KBM-7 (cell line): ENCODE measurements at places on chromosomes 13 and 19.

GRCh38 chr13:106534639-106535551 lies 567 bp downstream of the EFNB2 start:
- DNase-seq: no peak

- no peak for DNase-seq
Observed at GRCh38 chr13:23679220-23679619, 109.0 kb downstream of the TNFRSF19 start.

GRCh38 chr13:32113532-32113931 lies 82.0 kb downstream of the FRY start:
- peak; percentile 40 for DNase-seq

- DNase-seq: no peak
Observed at GRCh38 chr13:94666065-94666464, 46.3 kb downstream of the SOX21 start.

- peak; percentile 53 for DNase-seq
Observed at GRCh38 chr19:3785451-3785937, 687 bp downstream of the MATK start.

DNA sequence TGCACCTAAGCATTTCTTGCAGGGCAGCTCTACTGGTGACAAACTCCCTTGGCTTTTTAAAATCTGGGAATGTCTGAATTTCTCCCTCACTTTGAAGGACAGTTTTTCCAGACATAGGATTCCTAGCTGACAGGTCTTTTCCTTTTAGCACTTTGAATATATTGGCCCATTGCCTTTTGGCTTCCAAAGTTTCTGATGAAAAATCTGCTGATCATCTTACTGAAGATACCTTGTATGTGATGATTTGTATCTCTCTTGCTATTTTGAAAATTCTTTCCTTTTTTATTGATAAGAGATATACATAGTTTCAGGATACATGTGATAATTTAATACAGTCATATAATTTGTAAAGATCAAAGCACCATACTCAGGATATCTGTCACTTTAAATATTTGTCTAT lies 211.1 kb downstream of the ZIC5 start:
- DNase-seq: no peak

DNA sequence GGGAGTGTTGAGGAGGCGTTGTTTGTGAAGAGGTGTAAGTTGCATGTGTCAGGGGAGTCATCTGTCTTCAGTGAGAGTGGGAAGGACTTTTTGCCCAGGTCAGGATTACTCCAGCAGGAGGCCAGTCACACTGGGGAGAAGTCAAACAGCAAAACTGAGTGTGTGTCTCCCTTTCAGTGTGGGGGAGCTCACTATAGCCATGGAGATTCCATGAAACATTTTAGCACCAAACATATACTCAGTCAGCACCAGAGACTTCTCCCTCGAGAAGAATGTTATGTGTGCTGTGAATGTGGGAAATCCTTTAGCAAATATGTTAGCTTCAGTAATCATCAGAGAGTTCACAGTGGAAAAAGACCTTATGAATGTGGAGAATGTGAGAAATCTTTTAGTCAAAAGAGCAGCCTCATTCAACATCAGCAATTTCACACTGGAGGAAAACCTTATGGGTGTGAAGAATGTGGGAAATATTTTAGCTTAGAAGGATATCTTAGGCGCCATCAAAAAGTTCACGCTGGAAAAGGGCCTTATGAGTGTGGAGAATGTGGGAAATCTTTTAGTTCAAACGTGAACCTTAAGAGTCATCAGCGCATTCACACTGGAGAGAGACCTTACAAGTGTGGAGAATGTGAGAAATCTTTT lies 8.4 kb upstream of the ZNF587 start:
- DNase-seq: no peak

DNA sequence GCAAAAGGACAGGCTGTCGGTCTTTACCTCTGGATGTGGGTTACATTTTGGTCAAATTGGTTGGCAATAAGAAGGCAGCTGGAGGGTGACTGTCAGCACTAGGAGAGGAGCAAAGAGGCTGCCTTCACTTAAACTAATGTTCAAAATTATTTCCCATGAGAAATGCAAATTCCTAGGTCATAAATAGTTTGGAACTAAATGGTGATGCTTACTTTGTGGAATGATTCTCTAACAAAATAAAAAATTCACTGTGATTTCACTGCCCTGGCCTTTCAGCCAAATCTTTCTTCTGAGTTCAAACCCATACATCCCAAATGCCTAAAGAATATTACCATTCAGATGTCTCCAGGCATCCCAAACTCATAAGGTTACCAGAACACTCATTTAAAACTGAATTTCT lies 25.0 kb upstream of the OXGR1 start:
- DNase-seq: no peak

GRCh38 chr13:67519356-67519755 lies 289.2 kb upstream of the PCDH9 start:
- peak; percentile 41 for DNase-seq
